ENCODE measurements at places on chromosomes 13 and 19. TPM values are rescaled to one million over a fixed set of nuclear protein-coding genes. Genes with fewer than 3 reads are reported as not detected.

GSK3A gene
- 14.2 TPM for total RNA-seq

CYP2A13 gene
- total RNA-seq, result not detected

CGB2 gene
- total RNA-seq, result not detected

FGF14 gene
- 0.33 TPM for total RNA-seq

MBD3L2 gene
- total RNA-seq, result not detected

SRRM5 gene
- total RNA-seq, result not detected

RABAC1 gene
- 220 TPM for total RNA-seq

SNRNP70 gene
- 166 TPM for total RNA-seq

KIR3DL1 gene
- total RNA-seq, result not detected

ZNF285 gene
- 3.1 TPM for total RNA-seq

SLC7A9 gene
- total RNA-seq, result not detected

AMER2 gene
- not detected for total RNA-seq

GDF15 gene
- 82.9 TPM for total RNA-seq

TMEM150B gene
- not detected for total RNA-seq

CRTC1 gene
- 2.1 TPM for total RNA-seq

VAV1 gene
- total RNA-seq, result not detected

ZNF763 gene
- 0.55 TPM for total RNA-seq

MUC16 gene
- under 0.01 TPM for total RNA-seq

ADGRE1 gene
- not detected for total RNA-seq

CEACAM8 gene
- not detected for total RNA-seq

EDNRB gene
- total RNA-seq, result 9.7 TPM

PHLDB3 gene
- 11.6 TPM for total RNA-seq

HIF3A gene
- 8.7 TPM for total RNA-seq

ZNF814 gene
- 7.0 TPM for total RNA-seq

GGN gene
- total RNA-seq, result 0.62 TPM

SIGLEC11 gene
- total RNA-seq, result not detected

All from uterine smooth muscle cell (primary cell).